ENCODE measurements at places on chromosomes 11 and 22. TPM values are rescaled to one million over a fixed set of nuclear protein-coding genes. Genes with fewer than 3 reads are reported as not detected.

- no peak for DNase-seq
Observed at GRCh38 chr11:72529068-72529467, 94.7 kb upstream of the CLPB start.

GRCh38 chr11:109165035-109165434 is 257.0 kb upstream of the C11orf87 start:
- DNase-seq: no peak

The TMEM191C gene
- 3.4 TPM for polyA plus RNA-seq

- DNase-seq: no peak
Observed at GRCh38 chr22:30239488-30240405, 6.8 kb downstream of the LIF start.

DNA sequence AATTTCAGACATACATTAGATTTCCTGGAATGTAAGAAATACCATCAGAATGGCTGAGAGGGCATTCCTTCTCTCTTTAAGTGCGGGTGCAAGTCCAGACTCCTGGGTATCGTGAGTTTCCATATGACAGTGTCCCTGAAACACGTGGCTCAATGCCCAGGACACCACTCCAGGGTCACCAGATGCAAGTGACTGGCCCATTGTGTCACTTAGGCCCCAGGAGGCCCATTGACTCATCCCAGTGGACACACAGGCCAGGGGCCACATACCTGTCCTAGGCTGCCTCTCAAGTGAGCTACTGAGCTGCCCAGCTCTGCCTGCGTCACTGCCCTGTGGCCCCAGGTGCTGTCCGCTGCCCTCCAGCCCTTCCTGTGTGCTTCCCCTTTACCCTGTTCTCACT is 18.5 kb downstream of the FBLN1 start:
- DNase-seq: no peak

DNA sequence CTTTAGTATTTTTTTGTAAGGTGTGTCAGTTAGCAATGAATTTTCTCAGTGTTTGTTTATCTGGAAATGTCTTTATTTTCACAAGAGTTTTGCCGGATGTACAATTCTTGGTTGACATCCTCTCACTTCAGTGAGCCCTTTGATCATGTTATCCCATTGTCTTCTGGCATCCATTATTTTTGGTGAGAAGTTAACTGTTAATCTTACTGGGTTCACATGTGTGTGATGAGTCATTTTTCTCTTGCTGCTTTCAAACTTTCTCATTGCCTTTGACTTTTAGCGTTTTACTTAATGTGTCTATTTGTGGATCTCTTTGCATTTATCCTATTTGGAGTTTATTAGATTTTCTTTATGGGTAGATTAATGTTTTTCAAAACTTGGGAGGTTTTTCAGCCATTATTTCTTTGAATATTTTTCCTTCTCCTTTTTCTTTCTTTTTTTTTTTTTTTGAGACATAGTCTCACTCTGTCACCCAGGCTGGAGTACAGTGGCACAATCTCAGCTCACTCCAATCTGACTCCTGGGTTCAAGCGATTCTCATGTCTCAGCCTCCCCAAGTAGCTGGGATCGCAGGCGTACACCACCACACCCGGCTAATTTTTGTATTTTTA is 100.5 kb upstream of the RRM1 start:
- DNase-seq: no peak

DNA sequence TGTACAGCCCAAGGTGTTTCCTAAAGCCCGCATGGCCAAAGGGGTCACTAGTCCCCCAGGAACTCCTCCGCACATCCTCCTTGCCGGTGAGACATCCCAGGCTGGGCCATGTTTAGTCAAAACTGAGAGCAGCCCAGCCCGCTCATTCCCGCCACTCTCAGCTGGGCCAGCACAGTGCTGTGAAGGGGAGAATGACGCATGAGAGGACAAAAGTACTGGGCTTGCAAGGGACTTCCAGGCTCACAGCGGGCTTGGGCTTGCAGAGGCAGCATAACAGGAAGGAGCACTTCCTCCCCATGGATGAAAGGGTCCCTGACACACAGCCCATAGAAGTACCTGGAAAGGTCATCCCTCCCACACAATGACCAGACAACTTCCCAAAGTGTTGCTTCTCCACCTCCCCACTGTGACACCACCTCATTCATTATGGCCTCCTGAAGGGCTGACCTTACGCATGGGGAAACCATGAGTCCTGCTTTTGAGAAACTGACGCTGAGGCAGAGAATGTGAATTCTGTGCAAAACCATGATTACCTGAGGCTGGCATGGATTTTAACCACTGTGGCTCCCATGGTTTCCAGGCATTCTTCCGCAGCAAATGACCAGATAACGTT is 19.1 kb downstream of the ETS1 start:
- DNase-seq: no peak

DNA sequence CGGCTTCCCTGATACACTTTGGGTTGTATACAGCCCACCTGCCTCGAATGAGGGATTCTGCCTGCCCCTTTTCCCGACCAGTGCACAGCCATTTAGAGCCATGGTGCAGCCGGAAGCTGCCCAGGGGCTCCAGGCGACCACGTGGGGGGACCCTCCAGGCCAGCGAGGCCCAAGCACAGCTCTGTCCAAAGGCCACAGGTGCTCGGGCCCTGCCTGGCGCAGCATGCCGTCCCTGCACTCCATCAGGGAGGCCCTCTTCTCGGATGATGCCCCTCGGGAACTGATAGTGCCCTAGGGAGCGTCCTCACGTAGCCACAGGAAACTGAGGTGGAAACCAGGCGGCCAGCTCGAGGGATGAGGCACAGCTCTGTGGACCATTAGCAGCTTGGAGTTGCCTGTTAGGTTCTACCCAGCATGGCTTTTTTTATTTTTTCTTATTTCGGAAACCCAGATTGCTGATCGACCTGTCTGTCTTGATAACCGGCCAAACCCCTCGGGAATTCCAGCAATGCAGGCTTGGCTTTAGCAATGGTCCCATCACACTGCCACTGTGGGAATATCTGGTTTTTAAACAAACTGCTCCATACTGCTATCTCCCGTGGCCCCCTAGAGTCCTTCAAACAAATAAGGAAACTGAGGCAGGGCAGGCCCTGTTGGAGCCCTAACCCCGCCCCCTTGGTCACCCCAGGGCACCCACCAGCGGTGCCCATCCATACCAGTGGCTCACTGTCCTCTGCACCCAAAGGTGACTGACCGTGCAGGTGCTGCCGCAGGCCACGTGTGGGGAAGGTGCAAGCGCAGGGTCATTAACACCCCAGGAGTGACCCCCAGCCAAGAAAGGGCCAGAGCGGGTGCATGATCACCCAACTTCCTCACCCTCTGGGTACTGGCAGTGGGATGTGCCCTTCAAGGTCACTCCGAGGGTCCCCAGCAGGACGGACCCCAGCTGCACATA is 8.0 kb downstream of the ANO1 start:
- DNase-seq: no peak

- DNase-seq: no peak
Observed at GRCh38 chr11:83681031-83681781, 395.0 kb upstream of the CCDC90B start.

- DNase-seq: no peak
Observed at GRCh38 chr11:101187748-101188147, 58.1 kb upstream of the PGR start.

The APOBEC3C gene
- 11.7 TPM for polyA plus RNA-seq

- DNase-seq: no peak
Observed at GRCh38 chr11:69883292-69884255, 64.4 kb upstream of the FGF3 start.
